ENCODE measurements at places on chromosomes 6 and 20.
A peak's percentile ranks its signal among the peaks of the same experiment; 100 is the strongest.

GRCh38 chr6:163412801-163413344 is 1.6 kb upstream of the QKI start:
- DNase-seq = no peak

- DNase-seq = no peak
Observed at GRCh38 chr20:18252597-18253451, 35.5 kb upstream of the ZNF133 start.

- DNase-seq = peak; percentile 16
Observed at GRCh38 chr6:106379951-106380350, 19.4 kb downstream of the CRYBG1 start.

DNA sequence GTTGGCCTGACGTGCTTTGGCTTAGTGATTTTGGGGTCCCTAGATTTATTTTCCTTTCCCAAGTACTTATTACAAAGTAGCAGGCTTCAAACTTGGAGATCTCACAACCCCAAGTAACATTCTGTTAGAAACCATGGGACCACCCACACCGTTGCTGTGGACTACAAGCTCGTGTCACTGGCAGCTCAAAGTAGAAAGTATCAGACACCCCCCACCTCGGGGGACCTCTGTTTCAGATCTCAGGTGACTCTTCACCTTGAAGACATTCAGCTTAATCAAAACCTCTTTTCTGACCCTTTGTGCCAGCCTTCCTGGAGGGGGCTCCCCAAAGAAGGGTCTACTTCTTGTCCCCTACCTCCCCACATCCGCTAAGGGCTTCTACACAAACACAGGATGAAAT is 15.7 kb upstream of the MYT1 start:
- DNase-seq = no peak

DNA sequence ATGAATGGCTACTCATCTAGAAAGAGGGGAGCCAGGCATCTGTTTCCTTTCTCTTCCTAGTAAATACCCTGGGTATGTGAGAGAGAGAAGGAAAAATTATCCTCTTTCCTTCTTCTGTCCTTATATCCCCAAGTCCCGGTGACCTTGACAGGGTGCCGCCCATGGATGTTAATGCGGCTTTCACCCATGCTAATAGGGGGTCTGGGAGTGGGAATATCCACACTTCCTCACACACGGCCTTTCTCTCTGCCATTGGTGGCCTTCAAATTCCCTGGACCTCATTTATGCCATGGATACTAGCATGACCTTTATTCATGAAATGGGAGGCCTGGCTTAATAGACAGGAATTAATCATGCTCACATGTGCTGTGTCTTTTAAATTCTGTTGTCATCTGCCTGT is 159.0 kb upstream of the NOX3 start:
- no peak for DNase-seq

- peak; percentile 9 for DNase-seq
Observed at GRCh38 chr6:28081486-28081751, 1.1 kb downstream of the ZNF165 start.

GRCh38 chr20:53247468-53248103 is 275.4 kb downstream of the TSHZ2 start:
- no peak for DNase-seq

GRCh38 chr6:3371222-3371949 is 85.5 kb downstream of the SLC22A23 start:
- DNase-seq = no peak

DNA sequence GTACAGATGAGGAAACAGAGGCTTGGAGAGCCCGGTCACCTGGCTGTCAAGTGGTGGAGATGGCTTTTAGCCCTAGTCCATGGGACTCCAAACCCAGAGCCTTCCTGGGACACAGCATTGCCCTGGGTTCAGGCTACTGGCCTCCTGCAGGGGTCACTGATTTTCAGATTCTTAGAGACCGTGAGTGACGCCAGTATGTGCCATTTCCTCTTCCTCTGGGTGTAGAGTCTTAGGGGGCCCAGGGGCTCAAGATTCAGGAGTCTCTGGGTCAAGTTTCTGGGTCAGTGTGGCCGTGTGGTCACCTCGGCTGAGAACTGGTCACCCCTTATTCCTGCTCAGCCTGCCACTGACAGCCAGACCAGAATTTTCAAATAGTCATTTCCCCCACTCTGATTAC is 574 bp downstream of the ARHGAP40 start:
- no peak for DNase-seq

DNA sequence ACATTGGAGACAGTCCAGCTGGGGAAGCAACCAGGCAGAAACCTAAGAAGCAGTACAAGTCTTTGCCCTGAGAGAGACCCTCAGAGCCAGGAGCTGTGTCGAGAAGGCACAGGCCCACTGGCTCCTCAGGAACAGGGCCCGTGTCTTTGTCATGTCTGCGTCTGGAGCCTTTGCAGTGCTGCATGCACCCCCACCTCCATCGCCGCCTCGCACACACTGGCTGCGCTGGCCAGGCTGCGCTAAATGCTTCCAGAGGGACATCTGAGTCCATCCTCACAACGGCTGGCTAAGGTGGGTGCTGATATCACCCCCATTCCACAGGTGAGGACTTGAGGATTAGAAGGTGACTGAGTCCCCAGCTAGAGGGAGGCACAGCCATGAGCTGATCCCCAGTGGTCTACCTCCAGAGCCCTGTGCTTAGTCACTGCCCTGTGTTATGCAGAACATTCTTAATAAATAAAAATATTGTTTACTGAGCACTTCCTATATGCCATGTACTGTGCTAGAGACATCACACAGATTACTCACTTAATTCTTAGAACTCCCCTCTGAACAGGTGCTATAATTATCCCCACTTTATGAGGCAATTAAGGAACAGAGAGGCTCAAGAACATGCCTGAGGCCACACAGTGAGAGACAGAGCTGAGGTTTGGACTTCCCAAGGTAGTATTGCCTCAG is 27.6 kb downstream of the GABRR2 start:
- no peak for DNase-seq
